ENCODE measurements at places on chromosomes 11 and 22.

DNA sequence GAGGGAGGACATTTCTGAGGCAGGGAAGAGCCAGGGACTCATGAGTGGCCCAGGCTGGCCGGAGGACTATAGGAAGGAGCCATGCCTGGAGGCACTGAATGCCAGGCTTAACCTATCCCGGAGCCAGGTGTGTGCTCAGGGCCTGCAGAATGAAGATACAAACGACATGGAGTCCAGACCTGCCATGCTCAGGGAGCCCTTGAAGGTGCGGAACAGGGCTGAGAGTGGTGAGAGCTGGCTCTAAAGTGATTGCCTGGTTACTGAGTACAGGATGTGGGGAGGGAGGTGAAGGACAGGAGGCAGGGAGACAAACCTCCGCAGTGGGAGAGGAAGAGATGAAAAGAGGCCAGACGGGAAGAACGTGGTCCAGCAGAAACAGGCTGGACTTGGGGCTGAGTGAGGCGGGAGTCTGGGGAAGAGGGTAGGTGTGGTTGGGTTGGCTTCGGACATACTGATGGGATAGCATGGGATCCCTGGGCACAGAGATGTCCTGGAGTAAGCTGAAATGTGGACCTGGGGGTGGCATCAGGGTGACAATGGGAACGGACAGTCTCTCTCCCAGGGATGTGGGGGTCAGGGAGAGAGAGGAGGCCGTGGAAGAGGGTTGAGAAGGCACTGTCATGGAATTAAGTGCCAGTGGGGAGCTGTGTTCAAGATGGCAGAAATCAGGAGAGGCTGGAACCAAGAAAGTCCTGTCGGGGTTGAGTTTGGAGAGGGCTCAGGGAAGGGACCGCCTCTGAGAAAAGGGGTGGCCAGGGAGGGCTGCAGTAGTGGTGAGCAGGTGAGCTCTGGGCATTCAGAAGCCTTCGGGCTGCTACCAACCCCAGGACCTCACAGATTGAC is 1.5 kb upstream of the ANKRD13D start:
- DNase-seq, result no peak

DNA sequence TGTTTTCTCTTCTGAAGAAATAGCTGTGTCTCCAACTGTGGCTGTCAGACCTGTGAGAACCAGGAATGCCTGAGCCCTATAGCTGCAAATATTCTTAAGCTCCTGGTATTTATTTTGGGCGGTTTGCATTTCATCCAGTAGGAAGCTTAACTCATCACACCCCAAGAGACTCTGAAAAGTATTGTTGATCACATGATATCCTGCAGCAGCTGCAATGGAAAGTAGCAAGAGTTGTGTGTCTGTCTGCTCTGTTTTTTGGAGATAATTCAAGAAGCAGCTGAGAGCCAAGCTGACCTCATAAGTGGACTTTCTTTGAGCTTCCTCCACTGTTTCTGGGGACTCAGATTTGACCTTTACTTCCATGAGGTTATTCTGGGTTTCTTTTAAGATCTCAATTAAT is 36.4 kb upstream of the MRPL17 start:
- DNase-seq, result no peak

- no peak for DNase-seq
These were observed 122.0 kb upstream of the ZC3H12C start for GRCh38 chr11:109971184-109971523.

- no peak for DNase-seq
These were observed 20.1 kb upstream of the MCHR1 start for GRCh38 chr22:40659166-40659565.

- no peak for DNase-seq
These were observed at the start of gene FAM181B for GRCh38 chr11:82733444-82734119. TSS of gene FAM181B (minus strand) at chr11:82733864. CDS start at chr11:82733729, 135 bp downstream.

- no peak for DNase-seq
These were observed 54.9 kb downstream of the ENDOD1 start for GRCh38 chr11:95144313-95145235.

- DNase-seq, result no peak
These were observed 1190.3 kb upstream of the RAG2 start for GRCh38 chr11:37788141-37788877.

DNA sequence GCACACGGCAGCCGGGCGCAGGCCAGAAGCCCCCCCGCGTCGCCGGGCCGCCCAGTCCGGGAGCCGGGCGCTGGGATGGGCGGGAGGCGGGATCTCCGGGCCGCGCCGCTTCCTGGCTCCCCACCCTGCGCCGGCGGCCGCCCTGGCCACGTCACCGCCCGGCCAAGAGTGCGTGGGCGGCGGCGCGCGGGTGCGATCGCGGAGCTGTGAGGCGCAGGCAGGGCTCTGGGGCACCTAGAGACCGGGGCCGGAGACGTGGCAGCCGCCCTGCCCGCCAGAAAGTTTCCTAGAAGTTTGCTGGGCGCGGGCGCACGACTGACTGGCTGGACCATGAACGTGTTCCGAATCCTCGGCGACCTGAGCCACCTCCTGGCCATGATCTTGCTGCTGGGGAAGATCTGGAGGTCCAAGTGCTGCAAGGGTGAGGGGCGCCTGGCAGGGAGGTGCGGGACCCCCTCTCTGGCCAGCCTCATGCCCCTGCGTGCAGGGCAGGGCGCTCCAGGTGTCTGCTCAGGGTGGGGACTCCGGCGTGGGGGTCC is at the start of gene KDELR3:
Gene KDELR3, plus strand, starts transcription at position 193 of the 539 bp plus-strand sequence. Its CDS starts 138 bp downstream, at position 331.
- no peak for DNase-seq

DNA sequence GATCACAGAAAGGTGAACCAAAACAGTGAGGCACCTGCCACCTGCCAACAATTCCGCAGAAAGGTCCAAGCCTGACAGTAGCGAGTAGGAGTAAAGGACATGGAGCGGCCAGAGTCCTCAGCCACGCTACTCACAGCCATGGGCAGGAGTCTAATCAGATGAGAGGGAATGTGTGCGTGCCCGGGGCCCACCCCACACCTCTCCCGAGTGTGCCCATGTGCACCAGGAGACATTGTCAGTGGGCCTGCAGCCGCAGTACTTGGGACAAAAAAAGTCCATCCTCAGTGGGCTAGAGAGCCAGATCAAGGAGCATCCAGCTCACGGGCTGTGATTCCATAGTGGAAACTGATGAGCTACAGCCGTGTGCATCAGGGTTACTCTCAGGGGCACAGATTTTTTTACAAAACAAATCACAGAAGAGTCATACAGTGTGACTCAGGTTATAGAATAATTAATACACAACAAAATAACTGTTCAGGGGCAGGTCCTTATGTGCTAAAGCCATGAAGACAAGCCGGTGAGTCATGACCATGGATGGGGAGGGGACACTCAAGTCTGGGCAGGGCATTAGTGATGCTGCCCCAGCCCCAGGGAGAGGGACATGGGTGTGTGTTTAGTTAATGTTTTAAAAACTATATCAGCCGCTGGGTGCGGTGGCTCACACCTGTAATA is 12.0 kb downstream of the SART1 start:
- no peak for DNase-seq

DNA sequence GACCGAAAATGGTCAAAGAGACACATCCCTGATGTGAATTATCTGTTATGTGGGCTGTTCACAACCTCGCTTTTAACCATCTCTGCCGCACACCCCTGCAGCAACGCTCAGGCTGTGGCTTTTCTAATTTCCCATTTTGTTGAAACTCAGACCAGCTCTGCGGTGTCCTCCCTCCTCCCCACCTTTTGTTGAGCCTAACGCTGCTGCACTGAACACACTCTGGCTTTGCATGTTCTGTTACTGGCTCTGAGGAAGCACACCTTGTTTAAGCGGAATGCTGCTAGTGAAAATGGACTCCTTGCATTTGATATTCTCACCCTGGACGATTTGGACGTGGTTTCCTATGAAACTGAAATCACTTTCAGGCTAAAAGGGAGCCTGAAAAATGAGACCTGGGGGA is 198.5 kb upstream of the MTNR1B start:
- DNase-seq, result no peak

DNA sequence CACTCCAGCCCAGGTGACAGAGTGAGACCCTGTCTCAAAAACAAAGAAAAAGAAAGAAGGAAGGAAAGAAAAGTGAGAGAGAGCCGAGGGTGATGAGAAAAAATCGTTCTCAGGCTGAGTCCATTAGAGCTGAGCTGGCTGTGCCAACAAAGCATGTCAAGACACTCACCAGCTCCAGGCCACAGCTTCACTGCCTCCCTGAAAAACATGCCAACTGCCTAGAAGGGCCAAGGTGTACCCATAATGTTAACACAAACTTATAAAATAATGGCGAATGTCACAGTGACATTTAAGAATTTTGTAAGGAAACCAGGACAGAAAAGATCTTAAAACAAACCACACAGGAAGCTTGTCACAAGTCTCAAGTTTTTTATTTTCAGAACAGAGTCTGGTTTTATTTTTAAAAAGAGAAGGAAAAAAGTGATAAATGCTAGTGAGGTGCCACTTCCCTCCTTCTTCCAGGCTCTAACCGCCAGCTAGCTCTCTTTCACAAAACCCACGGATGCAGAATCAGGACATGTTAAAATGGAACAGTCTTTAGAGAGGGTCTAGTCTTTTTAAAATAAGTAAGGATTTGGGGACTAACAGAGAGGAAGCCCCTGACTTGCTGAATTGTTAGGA is 5.1 kb downstream of the TMEM121B start:
- DNase-seq, result no peak

GRCh38 chr22:19473578-19473977 is 5.4 kb downstream of the UFD1 start:
- no peak for DNase-seq

GRCh38 chr11:10584071-10584501 is 15.6 kb upstream of the LYVE1 start:
- DNase-seq, result no peak

DNA sequence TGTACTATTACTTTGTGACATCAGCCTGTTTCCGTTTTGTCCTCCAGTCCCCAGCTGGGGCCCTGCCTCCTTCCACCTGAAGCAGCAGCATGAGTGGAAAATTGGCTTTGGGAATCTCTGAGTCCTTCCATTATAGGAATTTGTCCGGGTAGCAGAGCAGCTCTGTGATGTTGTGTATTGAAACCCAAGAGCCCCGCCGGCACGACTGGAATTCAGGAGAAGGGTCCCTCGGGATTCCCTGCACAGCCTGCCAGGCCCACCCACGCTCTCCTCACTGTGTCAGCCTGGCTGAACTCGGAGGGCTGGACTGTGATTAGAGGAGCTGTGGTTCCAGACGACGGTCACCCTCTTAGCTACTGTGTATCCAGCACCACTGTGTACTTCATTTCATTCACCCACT is 18.8 kb upstream of the TSPAN18 start:
- no peak for DNase-seq

- no peak for DNase-seq
These were observed 37.0 kb downstream of the KREMEN1 start for GRCh38 chr22:29109822-29110221.

GRCh38 chr22:42856179-42856864 is 751 bp downstream of the ARFGAP3 start:
- DNase-seq, result no peak

- DNase-seq, result no peak
These were observed 762.9 kb downstream of the METTL15 start for GRCh38 chr11:28871090-28871489.

DNA sequence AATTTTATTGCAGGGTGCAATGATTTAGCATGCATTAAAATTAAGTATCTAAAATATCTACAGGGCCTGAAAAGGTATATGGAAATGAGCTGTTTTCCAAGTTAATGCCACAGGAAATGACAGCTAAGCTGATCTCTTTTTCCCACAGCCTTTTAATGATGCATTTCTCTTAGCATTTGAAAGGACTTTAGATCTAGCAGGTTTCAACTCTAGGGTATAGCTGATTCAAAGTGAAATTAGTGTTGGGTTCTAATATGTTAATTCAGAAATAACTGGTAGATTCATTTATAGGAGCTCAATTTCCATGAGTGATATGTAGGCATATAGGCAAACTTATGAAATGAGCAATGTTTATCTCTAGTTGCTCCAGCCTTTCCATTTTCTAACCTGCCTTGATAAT is 274.2 kb downstream of the CASP12 start:
- DNase-seq, result no peak

DNA sequence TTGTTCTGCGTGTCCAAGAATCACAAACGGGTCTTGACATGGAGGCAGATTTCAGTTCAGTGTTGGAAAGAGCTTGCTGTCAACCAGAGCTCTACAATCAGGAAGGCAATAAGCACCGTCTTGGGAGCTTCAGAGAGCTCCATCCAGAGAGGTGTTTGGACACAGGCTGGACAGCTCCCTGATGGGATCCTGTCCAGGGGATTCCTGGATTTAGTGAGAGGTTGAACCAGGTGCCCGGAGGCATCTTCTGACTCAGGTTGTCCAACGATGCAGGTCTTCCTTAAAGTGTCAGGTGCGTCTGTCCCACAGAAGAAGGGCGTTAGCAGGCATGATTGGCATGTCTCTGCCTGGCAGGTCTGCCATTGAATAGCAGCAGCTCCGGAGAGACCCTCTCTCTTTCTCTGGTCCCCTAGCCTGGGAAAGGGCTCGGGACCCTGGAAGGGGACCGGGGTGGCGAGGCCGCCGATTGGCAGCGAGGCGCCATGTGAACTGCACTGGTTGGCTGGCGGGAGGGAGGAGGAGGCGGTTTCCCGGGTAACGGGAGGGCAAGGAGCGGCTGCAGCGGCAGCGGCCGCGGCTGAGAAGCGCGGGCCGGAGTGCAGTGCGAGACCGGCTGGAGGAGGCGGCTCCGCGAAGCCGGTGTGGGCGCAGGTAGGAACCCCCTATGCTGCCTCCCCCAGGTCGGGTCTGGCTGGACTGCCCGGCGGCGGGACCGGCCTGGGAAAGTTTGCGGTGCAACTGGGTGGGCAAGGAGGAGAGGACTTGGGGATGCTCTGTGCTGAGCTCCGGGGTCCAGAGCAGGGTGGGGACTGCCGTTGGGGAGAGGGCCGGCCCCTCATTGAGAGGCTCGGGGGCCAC is 104.1 kb upstream of the E2F8 start:
- no peak for DNase-seq

GRCh38 chr11:121587182-121587581 is 134.4 kb upstream of the SORL1-AS1 start:
- DNase-seq, result no peak

DNA sequence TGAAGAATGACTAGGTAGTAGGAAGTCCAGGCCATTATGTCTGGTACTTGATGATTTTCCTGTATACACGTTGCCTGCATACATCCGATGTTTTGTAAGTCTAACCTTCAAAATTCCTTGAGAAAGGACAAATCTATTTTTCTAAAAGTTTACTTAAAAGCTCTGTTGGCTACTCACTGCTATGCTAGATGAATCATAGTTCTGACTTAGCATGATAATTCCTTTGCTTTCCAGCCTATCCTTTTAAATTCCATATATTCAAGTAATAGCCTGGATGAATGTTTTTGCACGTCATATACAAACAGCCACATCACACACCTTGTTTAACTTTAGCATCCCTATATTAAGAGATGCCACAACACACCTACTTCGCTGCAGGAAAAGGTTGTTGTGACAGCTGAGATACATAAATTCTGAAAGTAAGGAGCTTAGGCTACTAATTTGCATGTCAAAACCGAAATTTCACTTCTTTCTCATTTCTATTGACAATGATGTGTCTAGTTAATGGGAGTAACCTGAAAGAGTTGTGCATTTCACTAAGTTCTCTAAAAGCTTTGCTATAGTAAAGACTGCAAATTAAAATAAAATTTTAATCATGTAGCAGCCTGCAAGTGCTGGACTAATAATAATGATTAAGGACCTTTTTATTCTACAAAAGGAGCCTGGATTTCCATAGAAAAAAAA is 1116.4 kb downstream of the JRKL start:
- no peak for DNase-seq
